Esophagus squamous epithelium (tissue), 5 donors: ENCODE measurements at places on chromosomes 6 and 20.

- DNase-seq, result no peak
Observed at GRCh38 chr6:122222761-122223160, 176.7 kb upstream of the HSF2 start.

DNA sequence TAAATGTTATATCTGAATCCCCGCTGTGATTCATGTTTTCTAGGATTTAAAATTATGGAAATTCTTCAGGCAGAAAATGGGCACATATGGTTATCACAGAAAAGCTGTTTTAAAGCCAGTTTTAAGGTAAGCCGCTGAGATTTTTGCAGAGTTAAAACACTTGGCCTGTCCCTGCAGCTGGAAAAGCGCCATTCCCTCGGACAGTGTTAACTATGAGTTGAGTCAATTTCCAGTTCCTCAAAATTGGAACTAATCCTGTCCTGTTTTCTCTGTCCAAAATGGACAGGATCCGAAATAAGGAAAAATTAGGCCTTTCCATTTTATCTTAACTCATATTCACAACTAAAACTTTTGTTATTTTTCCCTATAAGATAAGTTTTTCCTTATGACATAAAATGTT is 225.2 kb downstream of the SAMD5 start:
- DNase-seq, result no peak

DNA sequence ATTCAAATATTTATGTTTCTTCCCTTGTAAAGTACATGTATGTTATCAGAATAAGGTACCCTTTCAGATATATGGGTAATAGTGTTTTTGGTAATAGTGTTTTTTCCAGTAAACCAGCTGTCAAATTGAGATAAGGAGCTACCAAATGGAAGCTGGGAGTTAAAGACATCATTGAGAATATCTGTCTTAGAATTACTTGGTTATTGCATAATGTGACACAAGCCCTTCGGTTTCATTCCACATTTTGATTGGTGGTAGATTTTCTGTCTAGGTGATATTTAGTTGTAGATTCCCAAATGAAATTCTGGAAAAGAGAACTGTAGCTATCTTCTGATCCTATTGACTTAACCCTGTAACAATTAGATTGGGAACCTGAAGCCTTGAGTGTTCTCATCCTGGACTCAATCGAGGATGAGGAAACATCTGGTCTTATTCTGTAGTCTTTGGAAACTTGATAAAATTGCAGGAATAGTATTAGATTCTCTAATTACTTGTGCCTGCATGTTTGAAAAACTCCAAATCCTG is 75.1 kb upstream of the SYNJ2 start:
- no peak for DNase-seq

DNA sequence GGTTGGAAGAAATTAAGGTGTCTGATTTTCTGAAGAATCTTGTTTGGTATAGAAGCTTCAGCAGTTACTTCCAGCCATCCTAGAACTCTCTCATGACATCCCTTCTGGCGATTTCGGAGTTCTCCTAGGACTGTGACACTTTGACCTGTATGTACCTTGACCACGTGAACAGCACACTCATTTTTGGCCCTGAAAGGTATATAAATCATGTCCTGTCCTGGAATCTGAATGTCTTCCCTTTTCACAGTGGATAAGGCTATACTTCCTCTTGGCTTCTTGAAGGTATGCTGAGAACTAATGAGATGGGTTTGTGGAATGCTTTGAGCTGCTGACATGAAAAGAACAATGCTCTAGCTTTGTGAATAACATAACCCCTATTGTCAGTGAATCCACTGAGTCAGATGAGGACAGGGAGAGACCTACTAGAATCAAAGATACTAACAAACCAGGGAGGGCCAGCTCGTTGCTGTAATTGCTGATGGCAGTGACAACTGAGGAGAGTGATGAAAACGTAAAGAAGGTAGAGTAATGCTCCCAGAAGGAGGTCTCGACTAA is 6.0 kb upstream of the ZDHHC14 start:
- DNase-seq, result no peak

GRCh38 chr6:92910646-92911045 is 508.7 kb downstream of the EPHA7 start:
- DNase-seq, result no peak

DNA sequence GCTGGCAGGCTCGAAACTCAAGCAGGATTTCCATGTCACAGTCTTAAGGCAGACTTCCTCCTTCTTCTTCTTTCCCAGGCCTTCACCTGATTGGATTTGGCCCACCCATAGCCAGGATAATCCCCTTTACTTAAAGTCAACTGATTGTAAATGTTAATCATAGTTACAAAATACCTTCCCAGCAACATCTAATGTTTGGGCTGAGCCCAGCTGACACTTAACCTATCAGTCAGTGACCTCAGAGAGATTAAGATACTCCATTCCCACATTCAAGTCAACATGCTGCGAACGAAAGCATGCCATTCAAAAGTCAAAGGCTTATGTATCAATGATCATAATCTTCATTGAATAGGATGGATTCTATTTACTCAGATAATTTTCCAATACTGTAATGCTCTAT is 16.0 kb downstream of the MAP7 start:
- DNase-seq, result no peak

- DNase-seq, result no peak
Observed at GRCh38 chr6:17144016-17144415, 42.2 kb downstream of the STMND1 start.

DNA sequence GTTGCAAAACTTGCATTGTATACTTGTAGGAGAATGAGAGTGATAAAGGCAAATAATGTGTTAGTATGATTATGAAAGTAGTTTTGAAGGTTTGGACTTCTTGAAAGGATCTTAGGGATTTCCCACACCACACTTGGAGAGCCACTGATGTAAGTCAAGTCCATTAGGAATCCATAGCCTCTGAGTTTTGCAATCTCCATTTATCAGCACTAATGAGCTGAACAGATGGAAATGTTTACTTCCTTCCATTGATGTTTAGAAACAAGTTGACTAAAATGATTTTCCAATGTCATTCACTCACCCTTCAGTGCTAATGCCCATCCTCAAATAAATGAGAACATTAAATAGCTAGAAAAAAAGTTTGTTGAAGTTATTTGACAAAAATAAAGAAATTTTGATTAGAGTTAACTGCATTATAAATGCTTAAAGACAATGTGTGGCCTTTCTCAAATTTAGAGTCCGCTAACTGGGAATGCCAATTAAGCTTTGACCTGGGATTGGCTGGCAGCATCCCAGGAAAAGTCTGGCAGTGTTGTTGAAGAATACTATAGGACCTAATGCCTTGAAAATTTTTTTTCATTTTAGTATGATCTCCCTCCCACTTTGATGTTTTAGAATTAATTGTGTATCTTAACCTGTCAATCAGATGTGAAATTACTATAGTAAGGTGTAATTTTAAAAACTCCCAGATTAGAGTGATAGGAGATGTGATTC is 68.0 kb downstream of the SLC35F1 start:
- no peak for DNase-seq

DNA sequence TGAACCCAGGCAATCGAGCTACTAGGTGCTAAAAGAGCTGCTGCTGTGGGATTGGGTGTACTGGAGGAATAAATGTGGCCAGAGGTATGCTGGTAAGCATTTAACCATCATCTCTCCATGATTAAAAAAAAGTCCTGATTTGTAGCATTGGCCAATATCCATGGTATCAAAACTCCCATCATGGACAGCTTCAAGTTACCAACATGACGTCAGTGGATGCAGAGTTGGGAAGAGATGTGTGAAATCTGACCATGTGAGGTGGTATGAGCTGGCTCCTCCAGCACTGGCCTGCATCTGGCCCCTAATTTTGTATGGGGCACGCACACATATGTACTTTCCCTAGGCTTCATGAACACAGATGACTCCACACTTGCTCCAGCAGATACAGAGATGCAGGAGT is 11.7 kb downstream of the BPIFB4 start:
- no peak for DNase-seq

- no peak for DNase-seq
Observed at GRCh38 chr6:107716688-107717089, 107.4 kb downstream of the SCML4 start.
